ENCODE measurements at places on chromosomes 16 and 17. TPM values are rescaled to one million over a fixed set of nuclear protein-coding genes. Genes with fewer than 3 reads are reported as not detected.
A peak's percentile ranks its signal among the peaks of the same experiment; 100 is the strongest.

Gene SOX9
- total RNA-seq, result 4.7 TPM

Gene KRTAP4-1
- not detected for total RNA-seq

Gene KRTAP29-1
- total RNA-seq, result not detected

Gene NDRG4
- total RNA-seq, result 8.4 TPM

Gene ADGRG1
- total RNA-seq, result 33.0 TPM

Gene OR1A2
- not detected for total RNA-seq

Gene TBC1D26
- not detected for total RNA-seq

Gene UTS2R
- not detected for total RNA-seq

Gene KRTAP4-5
- not detected for total RNA-seq

Gene OTOP2
- not detected for total RNA-seq

Gene MYH1
- not detected for total RNA-seq

Gene HES7
- 0.19 TPM for total RNA-seq

Gene NLRC3
- 2.3 TPM for total RNA-seq

GRCh38 chr17:41972571-41973407 is 6.2 kb downstream of the CNP start:
- no peak for DNase-seq

- DNase-seq, result no peak
Measured at GRCh38 chr16:48004141-48004695, 151.6 kb downstream of the ABCC12 start.

DNA sequence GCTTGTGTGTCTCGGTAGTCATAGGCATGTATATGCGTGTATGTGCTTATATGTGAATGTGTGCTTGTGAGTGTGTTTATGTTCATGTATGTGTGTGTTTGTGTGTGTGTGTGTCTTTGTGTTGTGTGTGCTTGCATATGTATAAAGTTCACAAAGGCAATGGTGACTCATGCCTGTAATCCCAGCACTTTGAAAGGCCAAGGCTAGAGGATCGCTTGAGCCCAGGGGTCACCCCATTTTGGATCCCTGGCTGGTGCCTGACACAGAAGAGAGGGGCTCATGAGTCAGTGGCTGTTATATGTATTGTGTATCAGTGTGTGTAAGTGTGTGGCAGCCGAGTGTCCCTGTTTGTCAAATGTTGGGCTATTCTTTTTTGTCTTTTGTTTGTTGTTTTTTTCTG is 69.3 kb downstream of the ABCC1 start:
- DNase-seq, result no peak

GRCh38 chr16:20865420-20866131 is 34.6 kb downstream of the DCUN1D3 start:
- DNase-seq, result no peak

GRCh38 chr16:51271156-51271701 is 120.2 kb upstream of the SALL1 start:
- DNase-seq, result no peak

- DNase-seq, result peak; percentile 72
Measured at GRCh38 chr17:80252871-80253270, 7.8 kb upstream of the RNF213 start.

GRCh38 chr17:45666046-45666600 is 118.0 kb upstream of the CRHR1 start:
- DNase-seq, result no peak

DNA sequence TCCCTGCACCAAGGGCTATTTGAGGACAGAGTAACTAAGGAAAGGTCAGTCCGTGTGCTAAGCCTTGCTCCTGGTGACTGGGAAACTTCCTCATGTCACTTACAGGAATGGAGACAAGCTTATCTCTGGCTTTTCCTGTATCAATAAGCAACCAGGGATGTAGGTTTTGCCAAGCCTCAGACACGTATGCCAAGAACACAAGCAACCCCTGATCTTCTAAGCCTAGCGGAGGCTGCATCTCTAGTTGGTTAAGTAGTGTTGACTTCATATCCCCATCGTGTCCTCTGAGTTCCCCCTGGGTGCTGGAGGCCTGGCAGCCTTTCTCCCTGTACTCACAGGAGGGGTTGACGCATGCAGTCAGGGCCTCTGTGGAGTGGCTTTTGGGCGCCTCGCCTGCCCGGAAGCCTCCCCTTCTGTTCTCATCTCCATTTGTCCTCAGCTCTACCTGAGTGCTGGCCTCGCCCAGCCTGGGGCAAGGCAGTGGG is 1.4 kb upstream of the C1QTNF1 start:
- peak; percentile 89 for DNase-seq

DNA sequence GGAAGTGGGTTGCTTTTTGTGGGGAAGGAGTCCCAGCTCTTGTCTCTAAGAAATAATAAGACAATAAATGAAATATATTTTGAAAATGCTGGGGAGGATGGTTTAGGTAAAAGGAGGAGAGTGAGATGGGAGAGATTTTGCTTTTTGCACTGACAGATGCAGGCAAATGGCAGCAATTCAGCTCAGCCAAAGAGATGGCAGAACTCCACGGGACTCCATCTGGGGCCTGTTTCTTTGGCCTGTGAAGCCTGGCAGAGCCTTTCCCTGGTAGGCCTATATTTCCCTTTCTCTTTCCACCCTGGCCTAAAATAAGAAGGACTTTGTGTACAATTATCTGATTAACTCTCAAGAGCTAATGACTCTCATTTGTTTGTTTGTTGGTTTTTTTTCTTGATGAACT is 1525.1 kb downstream of the CDH11 start:
- DNase-seq, result no peak

- DNase-seq, result no peak
Measured at GRCh38 chr17:43146649-43147048, 21.5 kb upstream of the BRCA1 start.

- DNase-seq, result no peak
Measured at GRCh38 chr16:74867281-74867849, 92.7 kb upstream of the FA2H start.

GRCh38 chr17:15900871-15901270 is 44.1 kb upstream of the ADORA2B start:
- no peak for DNase-seq

DNA sequence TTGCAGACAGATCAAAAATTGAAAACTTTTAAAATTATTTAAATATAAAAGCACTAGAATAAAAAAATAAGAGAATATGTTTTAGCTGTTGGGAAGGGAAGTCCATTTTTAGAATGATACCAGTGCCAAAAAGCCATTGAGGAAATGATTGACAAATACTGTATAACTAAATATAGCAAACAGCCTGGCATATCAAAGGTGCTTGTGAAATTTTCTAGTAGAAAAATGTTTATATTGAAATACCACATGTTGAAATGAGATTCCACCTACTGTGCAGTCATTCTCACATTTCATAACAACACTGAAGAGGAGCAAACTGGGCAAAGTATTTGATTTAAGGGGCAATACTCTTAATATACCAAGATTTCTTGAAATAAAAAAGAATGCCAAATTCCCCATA is 183.5 kb downstream of the PHKB start:
- DNase-seq, result no peak

- DNase-seq, result no peak
Measured at GRCh38 chr17:15511142-15511541, 43.7 kb upstream of the CDRT4 start.

- DNase-seq, result no peak
Measured at GRCh38 chr16:66562409-66562808, 3.8 kb upstream of the CMTM1 start.

DNA sequence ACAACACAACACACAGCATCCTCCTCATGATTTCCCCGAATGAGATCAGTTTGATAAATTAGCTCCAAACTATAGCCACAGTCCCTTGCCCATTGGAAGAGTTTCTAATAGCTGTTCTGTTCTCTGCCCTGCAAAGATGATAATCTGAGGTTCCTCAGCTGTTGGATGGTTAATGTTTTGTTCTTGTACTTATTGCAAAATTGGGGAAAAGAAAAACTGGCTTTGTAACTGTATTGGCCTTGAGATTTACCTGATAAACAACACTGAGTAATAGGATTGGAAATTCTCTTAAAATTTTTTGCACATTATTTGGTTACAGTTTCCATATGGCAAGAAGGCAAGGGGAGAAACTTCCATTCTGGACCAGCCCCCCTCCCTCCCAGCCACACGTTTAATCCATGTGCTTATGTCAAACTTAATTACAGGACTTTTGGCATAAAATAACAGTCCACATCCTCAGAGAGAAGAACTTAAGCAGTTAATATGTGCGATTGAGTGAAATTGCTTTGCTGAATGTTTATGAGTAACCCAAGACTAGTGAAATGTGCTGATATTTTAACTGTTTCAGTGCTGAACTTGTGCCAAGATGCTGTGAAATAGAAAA is 119.1 kb upstream of the ZFHX3 start:
- DNase-seq, result no peak

DNA sequence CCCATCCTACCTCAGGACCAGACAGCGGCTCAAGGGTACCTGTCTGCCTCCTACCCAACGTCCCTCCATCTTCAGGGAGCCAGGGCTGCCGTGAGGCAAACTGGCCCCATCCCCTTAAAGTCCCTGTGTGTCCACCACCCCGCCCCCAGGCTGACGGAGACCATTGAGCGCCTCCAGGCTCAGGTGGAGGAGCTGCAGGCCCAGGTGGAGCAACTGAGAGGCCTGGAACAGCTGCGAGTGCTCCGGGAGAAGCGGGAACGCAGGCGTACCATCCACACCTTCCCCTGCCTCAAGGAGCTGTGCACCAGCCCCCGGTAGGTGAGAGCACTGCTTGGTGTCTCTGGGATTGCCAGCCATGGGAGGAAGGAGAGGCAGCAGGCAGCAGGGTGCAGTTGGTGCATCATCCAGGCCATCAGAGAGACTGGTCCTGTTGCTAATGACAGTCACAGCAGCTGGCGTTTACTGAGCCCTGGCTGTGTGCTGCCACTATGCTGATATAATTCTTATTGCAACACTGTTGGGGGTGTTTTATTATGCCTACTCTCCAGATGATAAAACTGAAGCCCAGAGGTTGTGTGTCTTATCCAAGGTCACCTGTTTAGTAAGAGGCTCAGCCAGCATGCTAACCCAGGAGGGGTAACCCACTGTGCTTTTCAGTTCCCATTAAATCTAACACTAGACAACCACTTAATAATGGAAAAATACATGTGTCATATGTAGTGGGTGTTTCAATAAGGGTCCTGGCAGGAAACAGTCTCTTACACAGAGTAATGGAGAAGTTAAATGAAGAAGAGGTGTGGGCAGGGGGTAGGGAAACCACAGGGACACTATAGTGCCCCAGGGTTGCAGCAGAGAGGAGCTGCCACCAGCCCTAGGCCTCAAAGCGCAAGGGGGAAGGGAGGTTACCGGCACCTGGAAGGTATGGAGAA is 10.3 kb upstream of the MRPL58 start:
- DNase-seq, result no peak

DNA sequence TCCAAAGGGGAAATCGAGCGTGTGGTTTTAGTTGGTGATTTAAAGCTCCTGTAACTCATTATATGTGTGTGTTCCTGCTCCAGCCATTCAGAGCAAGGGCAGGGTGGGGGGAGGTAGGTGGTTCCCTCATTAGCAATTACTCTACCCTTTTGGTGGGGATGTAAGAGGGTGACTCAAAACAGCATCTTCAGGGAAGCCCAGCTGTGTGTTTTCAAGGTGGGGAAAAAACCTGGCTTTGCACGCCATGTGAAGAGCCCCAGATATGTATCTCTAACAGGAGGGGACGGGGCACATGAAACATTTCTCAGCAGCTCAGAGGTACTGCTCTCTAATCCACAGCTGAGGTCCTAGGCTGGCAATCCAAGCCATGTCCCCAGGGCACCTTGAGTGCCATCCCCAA is 241.3 kb upstream of the ZFHX3 start:
- no peak for DNase-seq

DNA sequence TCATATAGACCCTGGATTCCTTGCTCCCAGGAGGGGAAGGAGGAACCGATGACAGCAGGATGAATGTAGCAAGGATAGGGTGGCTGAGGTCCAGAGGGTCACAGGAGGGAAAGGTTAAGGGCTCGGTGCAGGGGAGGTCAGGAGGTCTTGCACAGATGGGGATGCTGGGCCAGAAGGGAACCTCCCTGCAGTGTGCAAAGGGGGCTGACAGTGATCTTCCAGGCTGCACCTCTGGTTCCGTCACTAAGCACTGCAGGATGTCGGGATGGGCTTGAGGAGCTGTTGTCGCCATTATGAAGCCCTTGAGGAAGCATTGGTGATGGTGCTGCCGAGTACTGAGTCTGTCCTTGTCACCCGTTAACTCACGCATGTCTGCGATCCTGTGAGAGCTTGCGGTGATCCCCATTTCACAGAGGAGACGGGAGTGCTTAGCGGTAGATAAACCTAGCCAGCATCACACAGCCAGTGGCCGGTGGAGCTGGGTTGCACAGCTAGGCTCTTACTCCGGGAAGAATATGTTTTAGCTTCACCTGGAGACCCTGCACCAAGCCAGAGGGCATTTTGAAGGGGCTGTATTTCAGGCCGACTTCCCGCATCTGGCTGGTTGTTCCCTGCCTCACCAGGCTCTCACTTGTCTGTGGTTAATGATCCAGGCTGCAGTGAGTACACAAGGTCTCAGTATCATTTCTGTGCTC is 120.4 kb downstream of the SNX29 start:
- peak; percentile 50 for DNase-seq

GRCh38 chr16:67664871-67665270 is 1.7 kb downstream of the ENKD1 start:
- no peak for DNase-seq

GRCh38 chr17:34400301-34400931 is 37.4 kb upstream of the CCL1 start:
- no peak for DNase-seq

DNA sequence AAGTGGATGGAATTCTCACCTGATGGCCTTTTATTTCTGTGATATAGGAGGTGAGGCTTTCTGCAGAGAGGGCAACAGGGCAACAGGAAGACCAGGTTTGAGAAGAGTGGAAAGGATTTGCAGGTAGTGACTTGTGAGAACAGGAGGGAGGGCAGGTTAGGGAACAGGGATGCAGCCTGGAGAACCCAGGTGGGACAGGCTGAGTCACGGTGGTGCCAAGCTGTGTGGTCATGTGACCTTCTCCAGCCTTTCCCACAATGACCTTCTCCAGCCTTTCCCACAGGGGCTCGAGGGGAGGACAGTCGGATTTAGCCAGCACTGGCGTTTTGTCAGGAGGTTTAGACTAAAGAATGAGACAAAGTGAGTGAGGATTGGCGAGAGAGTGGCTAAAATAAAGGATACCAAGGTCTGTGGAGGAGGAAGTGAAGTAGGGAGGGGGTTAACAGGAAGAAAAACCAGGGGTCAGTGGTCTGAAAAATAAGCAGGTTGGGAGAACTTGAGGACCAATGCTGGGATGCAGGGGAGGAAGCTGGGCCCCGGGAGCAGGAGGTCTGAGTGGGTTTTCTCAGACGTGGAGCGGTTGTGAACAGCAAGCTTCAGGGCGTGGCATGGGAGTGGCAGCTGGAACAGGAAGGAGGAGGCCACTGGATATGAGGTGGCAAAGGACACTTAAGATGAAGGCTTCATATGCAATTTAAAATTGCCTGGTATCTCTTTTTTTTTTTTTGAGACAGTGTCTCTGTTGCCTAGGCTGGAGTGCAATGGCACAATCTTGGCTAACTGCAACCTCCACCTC is 37.7 kb downstream of the DNAH2 start:
- DNase-seq, result no peak

DNA sequence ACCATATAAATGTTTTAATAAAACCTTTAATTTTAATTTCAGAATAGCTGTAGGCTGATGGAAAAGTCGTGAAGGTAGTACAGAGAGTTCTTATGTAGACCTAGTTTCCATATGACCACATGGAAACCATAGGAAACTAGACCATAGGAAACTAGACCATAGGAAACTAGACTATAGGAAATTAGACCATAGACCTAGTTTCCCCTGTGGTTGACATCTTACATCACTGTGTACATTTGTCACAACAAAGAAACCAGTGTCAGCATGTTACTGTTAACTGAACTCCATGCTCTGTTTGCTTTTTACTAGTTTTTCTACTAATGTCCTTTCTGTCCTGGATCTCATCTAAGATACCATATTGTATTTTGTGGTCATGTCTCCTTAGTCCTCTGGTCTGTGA is 14.6 kb downstream of the NUDT7 start:
- no peak for DNase-seq

All from aorta (tissue), 5 donors.